ENCODE measurements at places on chromosomes 1 and 21. TPM values are rescaled to one million over a fixed set of nuclear protein-coding genes. Genes with fewer than 3 reads are reported as not detected.

ABCA4 gene
- total RNA-seq: not detected

SPATA17 gene
- total RNA-seq: 17.2 TPM

SLC41A1 gene
- 15.0 TPM for total RNA-seq

TSPEAR gene
- not detected for total RNA-seq

HPDL gene
- total RNA-seq: 1.1 TPM

PRAMEF8 gene
- not detected for total RNA-seq

C1QB gene
- not detected for total RNA-seq

PCP4 gene
- not detected for total RNA-seq

KRTAP20-1 gene
- total RNA-seq: not detected

NPHS2 gene
- total RNA-seq: not detected

- no peak for DNase-seq
Measured at GRCh38 chr1:59292562-59292961, 4.3 kb upstream of the FGGY start.

DNA sequence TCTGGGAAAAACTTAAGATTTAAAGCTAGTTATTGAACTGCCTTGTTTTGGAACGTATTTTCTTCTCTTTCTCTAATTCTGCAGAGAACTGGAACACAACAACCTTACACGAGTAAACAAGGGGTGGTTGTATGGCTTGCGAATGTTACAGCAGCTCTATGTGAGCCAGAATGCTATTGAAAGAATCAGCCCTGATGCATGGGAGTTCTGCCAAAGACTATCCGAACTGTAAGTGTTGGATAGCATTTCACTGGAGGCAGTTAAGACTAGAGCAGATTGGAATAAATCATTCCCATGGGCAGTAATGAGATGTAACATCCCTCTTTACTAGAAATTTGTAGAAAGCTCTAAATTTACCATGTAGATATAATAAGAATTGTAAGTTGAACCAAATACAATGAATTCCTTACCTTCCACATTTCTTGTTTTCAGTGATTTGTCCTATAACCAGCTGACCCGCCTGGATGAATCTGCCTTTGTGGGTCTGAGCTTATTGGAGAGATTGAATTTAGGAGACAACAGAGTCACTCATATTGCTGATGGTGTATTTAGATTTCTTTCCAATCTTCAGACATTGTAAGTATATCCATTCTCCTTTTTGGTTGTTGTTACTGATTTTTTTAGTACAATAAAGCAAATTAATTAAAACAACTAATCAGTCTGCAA, 22.9 kb downstream of the LRIG2 start:
- no peak for DNase-seq

GRCh38 chr1:212281590-212281989, 3.6 kb upstream of the PPP2R5A start:
- no peak for DNase-seq

DNA sequence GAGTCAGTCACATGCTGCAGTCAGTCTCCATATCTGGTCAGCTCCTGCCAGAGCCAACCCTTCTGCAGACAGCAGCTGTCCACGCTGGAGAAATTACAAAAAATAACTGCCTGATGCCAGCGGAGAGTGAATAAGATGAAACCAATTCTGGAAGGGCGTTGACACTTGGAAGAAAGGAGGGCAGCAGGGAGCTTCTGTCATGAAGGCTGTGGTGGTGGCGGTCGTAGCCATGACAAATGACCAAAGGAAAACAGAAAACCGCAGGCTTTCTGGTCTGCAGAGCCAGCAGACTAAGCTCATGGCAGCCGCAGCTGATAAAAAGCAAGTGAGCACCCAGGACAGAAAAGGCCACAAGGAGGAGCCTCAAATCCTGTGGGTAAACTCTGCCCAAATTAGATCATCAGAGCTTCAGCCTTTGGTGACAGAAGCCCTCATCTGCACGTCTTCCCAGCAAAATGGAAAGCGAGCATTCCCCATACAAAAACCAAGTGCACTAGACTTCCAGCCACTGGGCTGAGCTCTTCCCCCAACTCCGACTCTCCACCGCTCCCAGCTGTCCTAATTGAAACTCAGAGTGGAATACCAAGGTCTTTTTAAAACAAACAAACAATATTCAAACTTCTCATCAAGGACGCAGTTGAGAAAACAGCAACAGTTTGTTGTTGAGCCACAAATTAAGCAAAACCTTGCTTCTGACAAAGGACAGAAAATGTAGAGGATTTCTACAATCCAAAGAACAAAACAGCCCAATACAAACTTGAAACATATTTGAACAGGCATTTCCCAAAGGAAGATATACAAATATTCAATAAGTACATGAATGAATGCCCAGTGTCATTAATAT, 28.7 kb downstream of the RSPH1 start:
- DNase-seq: peak; percentile 84

GRCh38 chr1:25707280-25708016, 90.9 kb downstream of the MAN1C1 start:
- DNase-seq: no peak

DNA sequence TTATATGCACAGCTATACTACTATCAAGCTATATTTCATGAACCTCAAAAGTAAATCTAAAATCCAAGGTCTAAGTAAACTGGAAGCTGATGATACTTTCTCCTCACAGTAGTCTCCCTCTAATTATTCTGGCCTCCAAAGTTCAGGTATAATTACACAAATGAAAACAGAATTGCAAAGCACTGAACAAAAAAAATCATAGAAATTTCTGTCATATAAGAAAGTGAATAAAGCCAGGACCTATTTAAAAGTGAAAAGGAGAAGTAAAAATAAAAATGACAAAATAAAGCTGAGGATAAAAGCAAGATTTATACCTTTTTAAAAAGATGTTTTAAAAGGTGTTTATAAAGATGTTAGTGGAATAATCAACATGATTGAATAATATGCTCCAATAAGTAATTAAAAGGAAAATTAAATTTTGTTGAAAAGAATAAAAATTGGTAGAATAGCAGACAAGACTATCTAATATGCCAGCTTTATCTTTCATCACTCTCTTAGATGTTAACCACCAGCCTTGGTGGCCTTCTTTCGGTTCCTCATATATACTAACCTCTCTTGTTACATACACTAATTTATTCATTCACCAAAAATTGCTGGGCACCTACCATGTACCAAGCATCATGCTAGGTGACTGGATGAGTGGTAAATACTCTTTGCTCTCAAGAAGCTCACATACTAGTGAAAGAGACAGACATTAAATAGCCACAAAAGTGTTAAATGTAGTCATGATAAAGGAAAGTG, 25.1 kb downstream of the SHCBP1L start:
- no peak for DNase-seq

GRCh38 chr1:85568660-85569059, 11.9 kb upstream of the CCN1 start:
- DNase-seq: no peak

DNA sequence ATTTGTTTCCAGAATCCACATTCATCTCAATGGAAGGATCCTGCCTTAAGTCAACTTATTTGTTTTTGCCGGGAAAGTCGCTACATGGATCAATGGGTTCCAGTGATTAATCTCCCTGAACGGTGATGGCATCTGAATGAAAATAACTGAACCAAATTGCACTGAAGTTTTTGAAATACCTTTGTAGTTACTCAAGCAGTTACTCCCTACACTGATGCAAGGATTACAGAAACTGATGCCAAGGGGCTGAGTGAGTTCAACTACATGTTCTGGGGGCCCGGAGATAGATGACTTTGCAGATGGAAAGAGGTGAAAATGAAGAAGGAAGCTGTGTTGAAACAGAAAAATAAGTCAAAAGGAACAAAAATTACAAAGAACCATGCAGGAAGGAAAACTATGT, 2.6 kb downstream of the GADD45A start:
- DNase-seq: peak; percentile 73

DNA sequence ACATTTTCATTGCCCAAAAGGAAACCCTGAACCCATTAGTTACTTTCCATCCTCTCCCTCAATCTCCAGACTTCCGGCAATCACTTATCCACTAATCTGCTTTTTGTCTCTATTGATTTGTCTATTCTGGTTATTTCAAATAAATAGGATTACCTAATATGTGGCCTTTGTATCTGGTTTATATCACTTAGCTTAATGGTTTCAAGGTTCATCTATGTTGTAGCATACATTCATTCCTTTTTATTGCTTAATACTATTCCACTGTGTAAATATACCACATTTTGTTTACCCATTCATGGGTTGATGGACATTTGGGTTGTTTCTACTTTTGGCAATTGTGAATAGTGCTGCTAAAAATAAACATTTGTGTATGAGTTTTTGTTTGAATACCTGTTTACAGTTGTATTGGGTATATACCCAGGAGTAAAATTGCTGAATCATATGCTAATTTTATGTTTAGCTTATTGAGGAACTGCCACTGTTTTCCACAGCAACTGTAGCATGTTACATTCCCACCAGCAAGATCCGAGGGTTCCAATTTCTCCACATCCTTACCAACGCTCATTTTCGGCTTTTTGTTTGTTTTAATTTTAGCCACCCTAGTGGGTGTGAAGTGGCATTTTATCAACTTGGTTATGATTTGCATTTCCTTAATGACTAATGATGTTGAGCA, 2.5 kb upstream of the SLC25A44 start:
- no peak for DNase-seq

- DNase-seq: no peak
Measured at GRCh38 chr21:17340081-17340480, 172.8 kb upstream of the CXADR start.

DNA sequence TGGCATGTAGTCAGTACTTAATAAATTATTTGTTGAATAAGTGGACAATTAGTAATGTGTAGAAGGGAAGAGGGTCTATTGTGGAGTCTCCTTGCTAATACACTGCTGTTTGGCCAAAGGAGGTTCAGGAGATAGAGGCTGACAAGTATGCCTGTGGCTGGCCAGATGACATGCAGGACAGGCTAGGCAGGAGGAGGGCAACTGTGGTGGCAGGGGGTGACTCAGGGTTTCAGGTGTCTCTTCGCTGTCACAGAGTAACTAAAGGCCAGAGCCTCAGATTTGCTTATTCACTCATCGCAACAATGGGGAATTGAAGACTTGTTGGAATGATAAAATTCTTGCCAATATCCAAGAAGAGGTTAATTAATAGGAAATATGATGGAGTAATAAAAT, 33.1 kb downstream of the THRAP3 start:
- peak; percentile 29 for DNase-seq

GRCh38 chr1:170027760-170028159, 46.7 kb downstream of the KIFAP3 start:
- DNase-seq: no peak

- no peak for DNase-seq
Measured at GRCh38 chr1:187621951-187622350, 793.2 kb downstream of the PLA2G4A start.

GRCh38 chr1:174916846-174917245, 82.9 kb upstream of the CACYBP start:
- no peak for DNase-seq

GRCh38 chr1:56758135-56758534, 61.1 kb downstream of the FYB2 start:
- peak; percentile 12 for DNase-seq

GRCh38 chr1:78279051-78279450, 211.7 kb upstream of the PTGFR start:
- DNase-seq: no peak

DNA sequence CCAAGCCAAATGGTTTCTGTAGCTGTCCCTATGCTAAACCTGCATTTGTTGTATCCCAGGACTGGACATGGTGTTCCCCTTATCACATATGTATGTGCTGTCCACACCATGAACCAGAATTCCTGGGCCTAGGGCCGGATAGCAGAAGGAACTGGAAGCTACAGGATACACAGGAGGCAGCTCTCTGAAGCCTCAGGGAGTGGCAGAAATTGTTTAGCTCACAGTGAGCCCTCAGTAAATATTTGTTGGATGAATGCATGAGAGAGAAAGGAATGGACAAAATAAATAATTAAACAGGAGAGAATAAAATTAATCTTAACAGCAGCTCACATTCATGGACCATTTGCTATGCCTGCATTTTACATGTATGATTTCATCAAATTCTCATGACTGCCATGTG, 2.1 kb downstream of the NIPAL3 start:
- no peak for DNase-seq

GRCh38 chr1:33743221-33743998, 120.5 kb upstream of the HMGB4 start:
- DNase-seq: no peak

GRCh38 chr1:183778568-183779433, 26.1 kb upstream of the RGL1 start:
- DNase-seq: no peak

DNA sequence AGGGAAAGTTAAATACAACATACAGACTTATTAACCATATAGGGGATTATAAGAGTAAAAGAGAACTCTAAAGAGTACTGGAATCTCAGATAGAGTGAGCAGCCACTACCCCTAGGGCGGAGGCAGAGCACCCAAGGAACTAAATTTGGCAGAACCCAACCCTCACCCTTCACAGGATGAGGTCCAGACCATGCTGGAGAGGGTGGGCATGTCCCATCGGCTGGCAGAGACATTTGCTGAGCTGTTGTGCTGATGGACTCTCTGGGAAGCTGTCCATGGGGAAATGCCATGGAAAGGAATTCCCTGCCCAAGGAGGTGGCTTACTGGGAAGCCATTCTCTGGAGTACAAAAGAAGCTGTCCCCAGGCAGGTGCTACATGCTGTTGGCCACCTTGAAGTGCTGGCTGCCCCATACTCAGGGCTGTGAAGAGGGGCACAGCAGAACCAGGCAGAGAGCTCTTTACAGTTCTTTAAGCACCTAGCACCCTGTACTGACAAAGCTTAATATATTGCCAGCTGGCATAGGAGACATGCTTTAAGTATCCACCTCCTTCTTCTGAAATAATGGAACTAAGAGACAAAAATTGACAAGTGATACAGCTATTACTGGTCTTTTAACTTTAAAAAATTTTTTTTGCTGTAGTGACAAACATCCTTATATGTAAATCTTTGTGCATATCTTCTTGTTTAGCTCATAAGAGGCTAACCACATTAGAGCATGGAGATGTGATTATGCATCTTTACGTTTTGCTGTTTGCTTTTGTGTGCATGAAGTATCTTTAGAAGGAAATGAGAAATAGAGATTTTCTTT, 29.6 kb downstream of the TSNAX start:
- peak; percentile 32 for DNase-seq

GRCh38 chr21:39385299-39386145, 36.6 kb upstream of the HMGN1 start:
- DNase-seq: peak; percentile 80

DNA sequence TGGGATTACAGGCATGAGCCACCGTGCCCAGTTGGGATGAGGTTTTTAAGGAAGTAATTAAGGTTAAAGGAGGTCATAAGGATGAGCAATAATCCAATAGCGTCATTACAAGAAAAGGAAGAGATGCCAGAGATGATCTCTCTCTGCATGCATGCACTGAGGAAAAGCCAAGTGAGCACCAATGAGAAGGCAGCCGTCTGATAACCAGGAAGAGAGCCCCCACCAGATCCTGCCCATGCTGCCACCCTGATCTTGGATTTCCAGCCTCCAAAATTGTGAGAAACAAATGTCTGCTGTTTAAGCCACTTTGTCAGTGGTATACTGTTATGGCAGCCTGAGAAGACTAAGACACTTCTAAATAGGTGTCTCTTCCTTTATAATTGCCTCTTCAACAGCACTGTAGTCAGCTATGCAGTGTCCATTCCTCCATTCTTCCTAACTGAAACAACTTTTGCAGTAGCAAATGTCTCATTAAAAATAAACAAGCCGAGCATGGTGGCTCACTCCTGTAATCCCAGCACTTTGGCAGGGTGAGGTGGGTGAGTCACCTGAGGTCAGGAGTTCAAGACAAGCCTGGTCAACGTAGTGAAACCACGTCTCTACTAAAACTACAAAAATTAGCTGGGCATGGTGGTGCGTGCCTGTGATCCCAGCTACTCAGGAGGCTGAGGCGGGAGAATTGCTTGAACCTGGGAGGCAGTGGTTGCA, 216.2 kb upstream of the RUNX1 start:
- DNase-seq: peak; percentile 79

All from Caki2 (cell line).